ENCODE measurements at places on chromosomes 1 and 21.

GRCh38 chr1:65002508-65003315, 36.4 kb upstream of the JAK1 start:
- peak; percentile 50 for DNase-seq

DNA sequence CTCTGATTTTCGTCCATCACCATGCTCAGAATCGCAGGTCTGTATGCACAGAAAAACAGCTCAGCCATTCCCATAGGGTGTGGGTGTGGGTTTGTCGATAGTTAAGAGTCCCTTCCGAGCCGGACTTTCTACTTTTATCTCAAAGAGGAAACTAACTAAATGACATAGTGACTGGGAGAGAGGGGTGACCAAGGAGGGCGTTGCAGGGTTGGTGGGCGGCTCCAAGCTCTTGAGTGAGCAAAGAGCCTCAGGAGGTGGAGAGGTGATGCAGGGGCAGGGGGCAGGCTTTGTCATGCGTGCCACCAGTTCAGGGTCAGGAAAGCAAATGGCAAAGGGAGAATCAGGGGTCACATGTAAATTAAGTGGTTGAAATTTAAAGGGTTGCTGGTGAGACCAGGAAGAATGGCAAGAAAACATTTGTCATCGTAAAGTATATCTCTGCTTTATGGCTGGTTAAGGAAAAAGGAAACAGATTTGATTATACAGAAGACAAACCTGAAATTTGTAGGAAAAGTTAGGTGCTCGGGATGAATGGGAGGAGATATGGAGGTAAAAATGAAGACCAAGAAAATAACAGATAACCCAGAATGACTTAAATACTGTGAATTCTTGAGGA, 249.0 kb downstream of the SETD4 start:
- DNase-seq = no peak

DNA sequence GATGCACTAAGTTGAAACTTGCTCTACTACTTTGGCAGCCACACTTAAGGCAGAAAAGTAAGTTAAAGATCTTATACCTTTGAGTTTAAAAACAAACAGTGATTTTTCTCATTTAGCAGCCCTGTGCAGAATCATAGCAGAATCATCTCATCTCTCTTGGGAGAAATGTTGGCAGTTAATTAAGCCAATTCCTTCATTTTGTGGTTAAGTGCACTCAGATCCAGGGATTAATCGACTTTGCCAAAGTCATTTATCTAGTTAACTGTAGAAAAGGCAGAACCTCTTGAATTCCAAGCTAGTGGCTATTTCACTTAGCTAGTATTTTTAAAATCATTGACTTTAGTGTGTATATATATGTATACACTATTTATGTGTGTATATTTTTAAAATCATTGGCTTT, 125.0 kb downstream of the GPR52 start:
- DNase-seq = no peak

GRCh38 chr1:225953315-225953714, 12.3 kb upstream of the LEFTY2 start:
- DNase-seq = no peak

GRCh38 chr21:24590261-24590660, 1017.0 kb downstream of the MRPL39 start:
- DNase-seq = no peak

GRCh38 chr1:3475839-3476573, 21.5 kb downstream of the ARHGEF16 start:
- DNase-seq = no peak

DNA sequence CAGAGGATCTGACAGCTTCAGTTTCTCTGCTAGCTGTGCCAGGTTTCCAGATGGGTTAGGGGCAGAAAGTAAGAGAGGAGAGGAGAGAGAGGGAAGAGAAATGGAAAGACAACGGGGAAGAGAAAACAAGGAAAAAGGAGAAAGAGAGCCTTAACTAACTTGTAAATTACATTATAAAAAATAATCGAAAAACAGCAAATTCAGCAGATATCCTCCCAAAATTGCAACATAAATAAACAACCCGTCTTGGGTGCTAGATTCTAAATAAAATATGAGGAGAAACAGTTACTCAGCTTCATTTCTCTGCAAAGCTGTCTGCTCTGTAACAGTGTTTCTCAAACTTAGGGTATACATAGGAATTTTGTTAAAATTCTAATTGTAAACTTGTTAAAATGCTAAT, 29.2 kb downstream of the SEC16B start:
- DNase-seq = no peak

- no peak for DNase-seq
These were observed 39.1 kb upstream of the ADAM30 start for GRCh38 chr1:119935373-119935772.

DNA sequence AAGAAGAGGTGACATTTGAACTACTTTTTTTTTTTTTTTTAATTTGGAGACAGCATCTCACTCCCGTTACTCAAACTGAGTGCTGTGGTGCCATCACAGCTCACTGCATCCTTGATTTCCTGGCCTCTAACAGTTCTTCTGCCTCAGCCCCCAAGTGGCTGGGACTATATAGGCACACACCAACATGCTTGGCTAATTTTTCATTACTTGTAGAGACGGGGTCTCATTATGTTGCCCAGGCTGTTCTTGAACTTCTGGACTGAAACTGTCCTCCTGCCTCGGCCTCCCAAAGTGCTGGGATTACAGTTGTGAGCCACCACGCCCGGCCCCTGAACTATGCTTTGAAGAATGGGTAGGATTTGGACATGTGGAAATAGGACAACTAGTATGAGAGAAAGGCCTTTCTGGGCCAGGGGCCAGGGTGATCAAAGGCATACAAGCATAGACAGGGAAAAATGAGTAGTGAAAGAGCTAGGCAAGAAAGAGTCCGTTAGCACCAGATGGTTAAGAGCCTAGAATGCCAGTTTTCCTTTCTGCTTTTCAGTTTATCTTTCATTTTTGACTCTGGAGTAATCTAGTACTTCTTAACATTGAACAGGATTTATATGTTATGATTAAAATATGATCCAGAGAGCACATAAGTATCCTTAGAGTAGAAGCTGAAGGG, 6.3 kb downstream of the RABGAP1L start:
- DNase-seq = no peak

- no peak for DNase-seq
These were observed 5.9 kb upstream of the TTC22 start for GRCh38 chr1:54806931-54807611.

- peak; percentile 70 for DNase-seq
These were observed 432 bp downstream of the AKT3 start for GRCh38 chr1:243849421-243850201.

- no peak for DNase-seq
These were observed 92.2 kb downstream of the SLC44A5 start for GRCh38 chr1:75518686-75519085.

GRCh38 chr1:154910851-154911250, 25.7 kb downstream of the PMVK start:
- no peak for DNase-seq

- DNase-seq = no peak
These were observed 103.4 kb upstream of the TIAM1 start for GRCh38 chr21:31447505-31447904.

DNA sequence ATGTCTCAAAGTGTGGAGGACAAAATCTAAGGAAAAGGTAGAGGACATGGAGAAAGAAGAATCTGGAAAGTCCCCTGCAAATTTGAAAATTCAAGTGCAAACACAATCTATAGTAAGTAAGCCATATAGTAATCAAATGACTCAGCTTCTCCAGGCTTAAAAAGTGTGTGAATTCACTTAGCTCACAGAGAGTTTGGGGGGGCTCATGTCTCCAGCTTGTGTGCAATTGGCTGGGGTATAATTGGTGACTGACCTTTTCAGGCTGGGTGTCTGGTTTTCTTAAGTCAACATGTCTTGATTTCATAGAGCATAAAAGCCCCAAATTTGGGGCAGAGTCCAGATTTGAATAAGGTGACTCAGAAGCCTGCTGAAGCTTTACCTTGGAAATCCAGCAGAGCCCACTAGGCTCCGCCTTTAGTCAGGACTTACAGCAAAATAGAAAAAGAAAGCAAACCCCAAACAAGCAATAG, 8.6 kb downstream of the CLDN14 start:
- no peak for DNase-seq

GRCh38 chr21:26469789-26470188, 103.3 kb downstream of the CYYR1 start:
- no peak for DNase-seq

DNA sequence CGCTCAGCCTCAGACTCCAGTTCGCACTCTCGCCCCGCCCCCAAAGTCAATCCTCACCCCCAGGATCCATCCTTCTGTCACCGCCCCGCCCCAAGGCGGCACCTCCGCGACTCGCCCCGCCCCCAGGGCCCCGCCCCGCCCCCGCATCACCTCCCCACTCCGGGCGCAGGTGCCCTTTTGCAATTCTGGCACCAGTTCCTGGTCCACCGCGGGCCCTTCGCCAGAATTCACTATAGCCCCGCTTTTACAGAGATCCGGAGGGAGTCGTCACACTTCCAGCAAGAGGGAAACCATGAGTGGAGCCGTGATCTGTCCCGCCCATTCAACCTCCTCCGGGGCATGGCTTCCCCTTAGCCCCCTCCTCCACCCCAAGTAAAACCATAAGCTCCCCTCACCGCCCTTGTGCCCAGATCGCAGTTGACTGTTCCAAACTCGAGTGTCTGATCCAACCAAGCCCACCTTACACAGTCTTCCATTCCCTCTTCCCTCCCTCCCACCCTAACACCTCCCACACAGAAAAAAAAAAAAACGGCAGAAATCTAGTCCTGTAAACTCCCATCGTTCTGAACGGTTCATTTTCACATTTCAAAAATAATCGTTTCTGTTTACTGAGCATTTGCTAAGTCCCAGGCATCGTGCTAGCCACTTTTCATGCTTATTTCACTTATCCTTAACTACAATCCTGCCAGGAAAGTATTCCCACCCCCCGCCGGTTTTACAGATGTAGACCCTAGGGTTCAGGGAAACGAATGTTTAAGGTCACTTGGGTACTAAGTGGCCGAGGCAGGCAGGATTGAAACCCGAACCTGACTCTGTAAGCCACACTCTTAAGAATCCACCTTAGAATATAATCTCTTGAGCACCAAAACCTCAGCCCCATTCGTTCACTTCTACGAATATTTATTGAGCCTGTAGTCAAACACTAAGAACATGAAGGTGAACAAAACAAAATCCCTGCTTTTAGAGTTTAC, 1.3 kb upstream of the DNAJC16 start:
- no peak for DNase-seq

DNA sequence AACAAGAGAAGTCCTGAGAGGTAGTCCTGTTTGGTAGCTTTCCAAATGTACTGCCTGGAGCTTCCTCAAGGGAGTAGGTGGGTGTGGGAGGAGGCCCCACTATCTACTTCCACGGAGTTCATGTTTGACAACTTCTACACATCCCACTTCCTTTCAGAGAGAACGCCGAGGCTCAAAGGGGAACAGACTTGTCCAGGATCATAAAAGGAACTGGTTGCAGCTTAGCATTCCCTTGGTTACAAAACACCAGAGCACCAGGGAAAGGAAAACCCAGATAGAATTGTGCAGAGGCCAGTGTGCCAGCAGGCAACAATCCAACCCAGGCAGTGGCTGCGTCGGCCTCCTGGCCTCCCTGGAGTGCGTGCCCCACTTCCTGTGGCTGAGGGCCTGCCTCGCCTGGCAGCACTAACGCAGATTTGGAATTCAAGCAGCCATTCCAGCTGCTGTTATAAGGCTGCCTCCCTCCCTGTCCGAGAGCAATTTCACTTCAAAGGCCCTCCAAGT, 4.2 kb upstream of the RAP1GAP start:
- DNase-seq = no peak

- DNase-seq = peak; percentile 25
These were observed 6.6 kb upstream of the NUP133 start for GRCh38 chr1:229514578-229515275.

- no peak for DNase-seq
These were observed 37.5 kb upstream of the ANGPTL1 start for GRCh38 chr1:178908358-178908757.

GRCh38 chr1:11031624-11032262, 15.3 kb downstream of the MASP2 start:
- DNase-seq = no peak

DNA sequence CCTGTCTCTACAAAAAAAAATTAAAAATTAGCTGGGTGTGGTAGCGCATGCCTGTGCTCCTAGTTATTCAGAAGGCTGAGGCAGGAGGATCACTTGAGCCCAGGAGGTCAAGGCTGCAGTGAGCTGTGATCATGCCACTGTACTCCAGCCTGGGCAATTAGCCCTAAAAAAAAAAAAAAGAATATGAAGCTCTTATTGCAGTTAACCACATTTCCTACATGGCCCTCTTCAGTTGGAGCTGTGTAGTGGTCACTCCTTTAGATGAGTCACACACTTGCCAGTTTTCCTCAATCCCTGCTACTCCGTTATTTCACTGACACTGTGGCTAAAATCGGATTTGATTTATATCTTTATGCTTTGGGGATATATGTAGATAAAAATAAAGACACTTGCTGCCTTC, 11.8 kb downstream of the NFYC start:
- DNase-seq = no peak

GRCh38 chr1:98975810-98976209, 28.9 kb downstream of the PLPPR5 start:
- DNase-seq = no peak

- no peak for DNase-seq
These were observed 203.8 kb downstream of the LMX1A start for GRCh38 chr1:165152727-165153126.

DNA sequence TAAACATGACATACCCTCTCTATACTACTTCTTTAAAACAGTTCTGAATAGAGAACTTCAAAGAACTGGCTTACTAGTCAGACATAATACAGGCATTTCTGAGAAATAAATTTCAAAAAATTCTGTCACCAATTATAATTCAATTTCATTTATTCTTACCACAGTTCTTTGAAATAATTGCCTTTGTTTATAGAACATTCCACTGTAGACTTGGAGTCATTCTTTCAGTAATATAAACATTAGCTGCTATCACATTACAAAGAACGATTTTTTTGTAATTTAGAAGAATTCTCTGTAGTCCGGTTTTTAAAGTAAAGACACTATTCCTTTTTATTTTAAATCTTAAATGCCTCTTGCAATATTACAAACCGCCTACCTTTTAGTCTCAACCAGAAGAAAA, 146.4 kb upstream of the COL11A1 start:
- no peak for DNase-seq

DNA sequence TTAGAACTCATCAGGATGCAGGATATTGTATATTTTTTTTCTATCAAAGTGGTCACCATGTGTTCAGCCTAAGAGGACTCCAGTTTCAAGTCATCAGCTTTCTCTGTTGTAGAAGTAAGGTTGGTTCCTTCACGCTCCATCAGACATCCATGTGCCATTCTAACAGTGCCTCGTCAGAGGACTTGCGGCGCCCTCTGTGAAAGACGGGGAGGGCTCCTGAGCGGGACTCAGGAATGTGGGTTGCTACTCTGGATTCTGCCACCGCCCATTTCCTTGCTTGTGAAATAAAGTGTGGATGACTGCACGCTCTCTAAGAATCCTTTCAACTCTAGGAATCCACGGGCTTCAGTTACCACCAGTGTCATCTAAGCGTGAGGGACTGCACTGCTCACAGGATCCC, 593.5 kb downstream of the KIF26B start:
- DNase-seq = no peak

GRCh38 chr21:45636951-45637646, 6.4 kb upstream of the PCBP3 start:
- DNase-seq = no peak

DNA sequence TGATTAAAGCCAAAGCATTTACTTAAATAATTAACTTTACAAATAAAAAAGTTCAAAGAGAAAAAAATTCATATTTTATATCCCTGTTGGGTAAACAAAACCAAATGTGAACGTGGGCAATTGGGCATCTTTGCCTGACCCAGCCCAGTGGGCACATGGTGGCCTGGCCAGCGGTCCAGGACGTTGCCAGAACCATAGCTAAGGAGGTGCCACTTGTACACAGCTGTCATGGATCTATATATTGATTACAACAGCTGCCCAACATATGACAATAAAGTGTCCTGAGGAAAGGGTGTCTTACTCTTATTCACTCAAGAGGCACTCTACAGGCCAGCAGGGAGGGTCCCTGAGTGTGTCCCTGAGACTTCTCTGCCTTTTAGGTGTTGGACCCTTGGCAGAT, 78.5 kb downstream of the BCAR3 start:
- no peak for DNase-seq
